ENCODE measurements at places on chromosomes 11 and 22.
A peak's percentile ranks its signal among the peaks of the same experiment; 100 is the strongest.

DNA sequence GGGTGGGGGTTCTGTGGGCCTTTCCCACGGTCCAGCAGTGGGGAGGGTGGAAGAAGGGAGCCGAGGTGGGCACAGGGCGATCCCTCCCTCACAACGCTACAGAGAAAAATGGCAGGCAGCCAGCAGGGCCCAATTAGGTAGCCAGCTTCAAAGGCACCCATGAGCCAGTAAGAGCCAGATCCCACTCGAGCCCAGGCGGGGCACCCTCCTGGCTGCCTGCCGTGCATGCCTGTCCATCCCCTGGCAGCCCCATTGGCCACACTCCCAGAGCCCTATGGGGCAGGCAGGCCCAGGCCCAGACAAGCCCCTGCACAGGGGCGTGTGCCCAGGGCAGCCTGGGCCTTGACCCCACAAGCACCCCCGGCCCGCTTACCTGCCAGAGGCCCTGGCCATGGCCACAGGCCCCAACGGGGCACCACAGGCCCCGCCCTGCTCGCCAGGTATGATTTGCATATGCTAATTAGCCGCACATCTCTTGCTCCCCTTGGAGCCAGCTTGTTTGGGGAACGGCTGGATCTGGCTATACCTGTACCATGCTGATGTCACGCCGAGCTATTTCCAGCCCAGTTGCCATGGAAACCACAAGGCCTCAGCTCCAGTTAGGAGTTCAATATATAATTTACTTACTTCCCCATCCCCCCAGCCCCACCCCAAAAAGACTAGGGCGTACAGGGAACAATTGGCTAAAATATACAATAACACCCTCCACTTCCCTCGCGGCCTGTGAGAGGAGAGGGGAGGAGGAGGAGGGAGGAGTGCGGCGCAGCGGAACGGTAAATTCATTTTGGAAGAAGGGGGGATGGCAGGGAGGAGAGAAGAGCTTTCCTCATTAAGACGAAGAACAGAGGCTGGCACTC lies 47.5 kb upstream of the TCF20 start:
- DNase-seq, result peak; percentile 53

GRCh38 chr11:132464939-132465338 lies 1067.4 kb downstream of the OPCML start:
- DNase-seq, result peak; percentile 20

GRCh38 chr22:38618682-38619081 lies 37.5 kb downstream of the FAM227A start:
- no peak for DNase-seq

GRCh38 chr22:38614332-38615063 lies 41.7 kb downstream of the FAM227A start:
- DNase-seq, result no peak

GRCh38 chr11:134272381-134273316 lies 3.5 kb upstream of the GLB1L3 start:
- peak; percentile 89 for DNase-seq

GRCh38 chr11:30155428-30155827 lies 75.4 kb upstream of the FSHB start:
- no peak for DNase-seq

- DNase-seq, result no peak
Observed at GRCh38 chr11:69484427-69485259, 3.2 kb downstream of the LINC01488 start.

DNA sequence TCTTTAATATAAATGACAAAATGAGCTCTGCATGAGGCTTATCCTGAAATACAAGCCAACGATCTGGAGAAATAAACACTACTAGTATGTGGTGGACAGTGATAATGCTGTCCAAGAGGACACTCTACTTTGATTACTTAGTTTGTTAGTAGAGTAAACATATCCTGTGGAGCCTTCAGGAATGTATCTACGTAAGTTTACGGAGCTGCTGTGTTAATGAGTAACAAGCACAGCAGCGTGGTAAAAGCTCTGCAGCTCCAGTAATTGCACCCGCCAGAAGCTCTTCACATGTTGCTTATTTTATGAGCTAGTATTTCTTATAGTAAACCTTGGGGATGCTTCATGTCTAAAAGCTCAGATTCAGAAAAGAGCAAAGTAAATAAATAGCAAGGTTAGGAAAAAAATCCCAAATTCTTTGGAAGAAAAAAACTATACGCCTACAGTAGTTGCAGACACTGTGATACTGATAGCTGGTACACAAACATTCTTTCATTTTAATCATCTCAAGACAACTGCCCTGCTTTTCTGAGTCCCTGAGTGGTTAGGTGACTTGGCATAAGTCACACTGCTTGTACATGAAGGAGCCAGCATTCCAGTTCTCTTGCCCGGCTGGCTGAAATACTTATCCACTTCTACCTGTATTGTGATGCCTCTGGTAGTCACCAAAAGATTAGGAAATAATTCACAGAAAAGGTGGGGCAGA lies 32.7 kb upstream of the CCDC34 start:
- peak; percentile 83 for DNase-seq

Data from NCI-H1417 (cell line).